ENCODE measurements at places on chromosomes 5 and 9. TPM values are rescaled to one million over a fixed set of nuclear protein-coding genes. Genes with fewer than 3 reads are reported as not detected.

GRCh38 chr5:135747824-135748223, 86.6 kb upstream of the SLC25A48 start:
- no peak for DNase-seq

DNA sequence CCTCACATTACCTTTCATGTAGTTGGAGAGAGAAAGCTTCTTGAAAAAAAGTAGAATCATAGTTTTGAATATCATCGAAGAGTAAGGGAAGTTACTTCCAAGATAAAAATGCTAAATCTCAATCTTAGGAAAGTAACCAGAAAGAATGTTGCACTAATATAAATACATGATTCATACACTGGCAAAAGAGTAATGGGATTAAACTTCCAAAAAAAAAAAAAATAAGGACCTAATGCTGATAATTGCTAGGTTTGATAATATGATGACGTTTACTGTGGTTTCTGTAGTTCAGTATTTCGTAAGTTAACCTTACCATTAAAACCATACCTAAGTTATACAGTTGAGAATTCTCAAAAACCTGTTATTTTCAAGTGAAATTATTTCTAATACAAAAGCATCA, 573.8 kb upstream of the CDH9 start:
- DNase-seq, result no peak

DNA sequence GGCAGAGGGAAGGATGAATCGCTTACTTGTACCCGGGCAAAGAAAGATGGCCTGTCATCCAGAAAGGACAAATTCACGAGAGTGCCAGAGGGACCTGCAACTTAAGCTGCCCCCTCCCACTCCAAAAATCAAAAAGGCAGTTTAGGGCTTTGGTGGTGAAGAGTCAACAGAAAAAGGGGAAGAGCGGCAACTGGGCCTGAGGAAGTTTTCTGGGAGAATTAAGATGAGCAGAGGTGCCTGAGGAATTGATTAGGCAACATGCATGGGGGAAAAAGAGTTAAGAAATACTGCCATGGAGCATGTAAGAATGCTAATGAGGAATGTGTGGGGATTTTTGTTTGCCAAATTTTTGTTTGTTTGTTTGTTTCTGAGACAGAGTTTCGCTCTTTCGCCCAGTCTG, 1.8 kb upstream of the ACTL7B start:
- DNase-seq, result no peak

DNA sequence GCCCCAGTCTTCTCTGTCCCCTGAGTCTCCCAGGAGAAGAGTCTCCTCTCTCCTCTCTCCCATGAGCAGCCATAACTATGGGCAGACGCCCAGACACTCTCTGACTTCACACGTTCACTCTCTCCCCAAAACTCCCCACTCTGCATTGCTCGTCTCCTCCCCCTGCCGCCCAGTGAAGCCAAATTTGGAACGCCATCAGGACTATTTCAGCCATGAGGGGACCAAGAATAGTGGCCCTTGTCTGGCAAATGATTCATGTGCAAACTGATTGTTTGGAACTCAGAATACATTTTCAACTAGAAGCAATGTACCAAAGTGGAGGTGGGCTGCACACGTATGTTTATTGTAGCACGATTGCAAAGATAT, 20.9 kb downstream of the CMBL start:
- DNase-seq, result no peak

Gene OR1J1
- not detected for total RNA-seq

GRCh38 chr5:132750471-132751230, 3.4 kb downstream of the CCNI2 start:
- no peak for DNase-seq

Gene SOX30
- total RNA-seq, result not detected

- no peak for DNase-seq
Measured at GRCh38 chr5:5695266-5695665, 272.8 kb downstream of the ICE1 start.

Gene LRRC19
- total RNA-seq, result not detected

Gene PHF24
- total RNA-seq, result under 0.01 TPM

Gene FOXD4L4
- total RNA-seq, result 0.67 TPM

DNA sequence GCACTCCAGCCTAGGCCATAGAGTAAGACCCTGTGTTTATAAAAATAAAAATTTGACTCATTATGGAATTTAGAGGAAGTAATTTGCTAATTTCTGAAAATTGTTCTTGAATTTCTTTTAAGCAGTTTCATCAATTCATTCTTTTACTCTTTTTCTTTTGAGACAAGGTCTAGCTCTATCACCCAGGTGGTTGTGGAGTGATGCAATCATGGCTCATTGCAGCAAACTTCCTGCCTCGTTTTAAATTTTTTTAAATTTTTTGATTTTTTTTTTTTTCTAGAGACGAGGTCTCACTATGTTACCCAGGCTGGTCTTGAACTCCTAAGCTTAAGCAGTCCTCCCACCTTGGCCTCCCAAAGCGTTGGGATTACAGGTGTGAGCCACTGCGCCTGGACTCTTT, 3.1 kb upstream of the CAMLG start:
- DNase-seq, result no peak

DNA sequence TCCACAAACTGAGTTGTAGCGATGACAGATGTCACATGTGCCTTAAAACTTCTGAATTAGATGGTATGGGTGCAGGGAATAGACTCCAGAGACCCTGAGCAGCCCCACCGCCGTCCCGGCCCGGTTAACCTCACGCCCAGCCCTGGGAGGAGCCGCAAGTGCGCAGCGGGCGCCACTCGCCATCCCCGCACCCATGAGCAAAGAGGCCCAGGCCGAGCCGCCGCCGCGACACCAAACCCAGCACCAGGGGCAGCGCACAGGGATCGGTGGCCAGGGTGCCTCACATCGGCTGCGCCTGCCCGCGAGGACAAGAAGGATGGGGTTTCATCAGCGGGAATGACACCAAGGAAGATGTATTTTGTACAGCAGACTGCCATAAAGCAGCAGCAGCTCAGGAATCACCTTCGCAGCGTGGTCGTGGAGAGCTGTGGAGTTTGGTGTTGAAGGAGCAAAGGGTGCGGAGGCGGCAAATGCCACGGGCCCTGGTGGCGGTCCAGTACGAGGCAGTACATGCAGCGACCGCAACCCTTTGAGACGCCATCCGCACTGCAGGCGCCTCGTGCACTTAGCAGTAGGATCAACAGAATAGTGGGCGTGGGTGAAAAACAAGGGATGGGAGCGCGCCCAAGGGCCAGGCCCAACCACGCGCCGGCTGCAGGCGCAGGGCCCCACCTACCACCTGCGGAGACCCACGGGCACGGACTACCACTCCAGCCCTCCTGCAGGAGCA, 89.7 kb downstream of the ZNF366 start:
- DNase-seq, result no peak

Gene RNF224
- not detected for total RNA-seq

Gene ATP10B
- total RNA-seq, result 0.33 TPM

Gene ANKRD31
- total RNA-seq, result 0.33 TPM

Data from mammary epithelial cell (primary cell).